Endodermal cell (in vitro differentiated cells): ENCODE measurements at places on chromosomes 4 and X.
A peak's percentile ranks its signal among the peaks of the same experiment; 100 is the strongest.

DNA sequence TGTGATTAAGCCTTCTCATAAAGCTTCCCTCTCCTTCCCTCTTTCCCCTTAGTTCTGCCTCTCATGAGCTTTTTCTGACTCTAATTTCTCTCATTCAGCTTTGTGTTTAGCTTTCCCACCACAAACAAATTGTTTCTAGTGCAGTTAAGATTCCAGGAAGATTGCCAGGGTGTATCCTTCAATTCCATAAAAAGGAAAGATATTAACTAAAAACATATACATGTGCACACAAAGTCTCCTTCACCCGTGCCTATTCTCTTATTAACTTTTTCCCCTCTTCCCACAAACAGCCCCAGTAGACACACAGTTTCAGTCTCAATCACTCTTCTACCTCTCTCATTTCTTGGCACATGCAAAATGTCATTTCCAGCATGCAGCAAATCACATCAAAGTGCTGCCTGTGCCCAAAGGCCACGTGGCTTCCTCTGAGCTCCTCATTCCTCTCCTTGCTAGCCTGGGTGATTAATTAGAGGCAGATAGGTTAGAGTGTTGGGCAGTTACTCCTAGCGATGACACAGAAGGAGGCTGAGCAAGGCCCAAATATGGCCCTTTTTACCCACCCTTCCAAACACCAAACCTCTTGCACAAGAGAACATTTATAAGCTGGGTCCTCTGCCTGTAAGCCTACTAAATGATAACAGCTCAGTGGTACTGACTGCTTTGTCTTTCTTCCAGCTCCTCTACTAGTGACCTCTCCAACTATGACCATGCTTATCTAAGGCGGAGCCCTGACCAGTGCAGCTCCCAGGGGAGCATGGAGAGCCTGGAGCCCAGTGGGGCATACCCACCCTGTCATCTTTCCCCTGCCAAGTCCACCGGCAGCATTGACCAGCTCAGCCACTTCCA is 159.6 kb downstream of the SOWAHB start:
- no peak for DNase-seq

DNA sequence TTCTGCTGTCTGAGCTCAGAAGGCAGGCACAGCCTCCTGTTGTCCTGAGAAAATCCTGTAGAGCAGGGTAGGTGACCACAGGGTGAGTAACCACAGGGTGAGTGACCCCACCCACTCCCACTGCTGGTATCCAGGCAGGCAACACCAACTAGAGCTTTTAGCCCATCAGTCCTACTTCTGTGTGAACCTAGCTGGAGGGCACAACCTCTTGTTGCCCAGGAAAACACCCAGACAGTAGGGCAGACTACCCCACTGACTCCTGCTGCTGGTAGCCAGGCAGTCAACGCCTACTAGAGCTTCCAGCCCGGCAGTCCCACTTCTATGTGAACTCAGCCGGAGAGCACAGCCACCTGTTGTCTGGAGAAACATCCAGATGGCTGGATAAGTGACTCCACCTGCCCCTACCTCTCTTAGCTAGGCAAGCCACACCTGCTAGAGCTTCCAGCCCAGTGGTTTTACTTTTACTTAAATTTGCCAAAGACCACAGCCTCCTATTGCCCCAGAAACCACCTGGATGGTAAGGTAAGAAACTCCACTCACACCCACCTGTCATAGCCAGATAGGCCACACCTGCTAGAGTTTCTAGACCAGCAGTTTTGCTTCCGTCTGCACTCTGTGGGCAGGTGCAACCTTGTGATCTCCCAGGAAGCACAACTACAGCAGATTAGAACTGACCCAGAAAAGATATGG is 371.6 kb downstream of the INPP4B start:
- DNase-seq: no peak

GRCh38 chr4:125762537-125762936 is 447.8 kb downstream of the FAT4 start:
- no peak for DNase-seq

DNA sequence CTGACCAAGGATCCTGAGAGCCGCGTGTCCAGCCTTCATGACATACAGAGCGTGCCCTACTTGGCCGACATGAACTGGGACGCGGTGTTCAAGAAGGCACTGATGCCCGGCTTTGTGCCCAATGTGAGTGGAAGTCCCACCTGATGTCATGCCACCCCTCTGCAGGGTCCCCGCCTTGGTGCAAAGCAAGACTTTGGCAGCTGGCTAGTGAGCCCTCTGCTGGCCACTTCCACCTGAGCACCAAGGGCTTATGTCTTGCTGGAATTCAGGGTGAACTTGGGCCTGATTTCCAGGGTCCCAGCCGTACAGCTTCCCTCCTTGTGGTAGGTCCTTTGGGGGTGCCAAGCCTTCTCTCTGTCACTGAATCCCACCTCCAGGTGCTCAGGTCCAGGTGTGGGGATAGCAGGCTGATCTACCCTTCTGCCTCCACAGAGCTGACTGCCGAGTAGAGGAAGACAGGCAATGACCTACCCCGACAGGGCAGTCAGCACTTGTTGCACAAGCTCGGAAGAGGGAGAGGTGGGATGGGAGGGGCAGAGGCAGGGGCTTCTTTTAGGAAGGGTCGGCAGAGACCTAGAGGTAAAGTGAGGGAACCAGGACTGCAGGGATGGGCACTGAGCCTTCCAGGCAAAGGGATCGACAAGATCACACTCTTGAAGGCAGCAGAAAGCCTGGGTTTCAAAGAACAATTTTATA is 248.1 kb downstream of the EVC2 start:
- DNase-seq: peak; percentile 84

DNA sequence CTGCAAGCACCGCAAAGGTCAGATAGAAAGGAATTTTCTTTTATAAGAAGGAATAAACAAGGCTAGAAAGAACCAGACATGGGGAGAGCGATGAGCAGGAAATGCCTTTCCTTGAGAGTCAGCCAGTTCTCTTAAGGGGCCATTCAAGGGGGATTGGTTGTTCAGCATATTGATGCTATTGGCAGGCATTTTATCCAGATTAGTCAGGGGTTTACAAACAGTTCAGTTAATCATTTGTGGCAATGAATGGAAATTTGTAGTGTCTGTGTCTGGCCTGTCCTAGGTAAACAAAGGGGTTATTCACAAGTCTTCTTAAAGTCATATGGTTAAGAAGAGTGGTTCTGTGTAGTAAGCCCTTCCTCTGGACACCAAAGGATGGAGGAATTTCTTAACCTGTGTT is 184.7 kb upstream of the FRMPD4 start:
- no peak for DNase-seq
